Urinary bladder (tissue), 4 donors: ENCODE measurements at places on chromosomes 6 and 20. TPM values are rescaled to one million over a fixed set of nuclear protein-coding genes. Genes with fewer than 3 reads are reported as not detected.

The CST7 gene
- not detected for total RNA-seq

The MANEA gene
- total RNA-seq = 32.8 TPM

The BPI gene
- 0.32 TPM for total RNA-seq

The TGM3 gene
- total RNA-seq = not detected

The GDAP1L1 gene
- total RNA-seq = 0.90 TPM

The DAAM2 gene
- 21.1 TPM for total RNA-seq

The HCRTR2 gene
- 0.16 TPM for total RNA-seq

The OR2H1 gene
- total RNA-seq = not detected

The SUN5 gene
- total RNA-seq = not detected

The SRSF3 gene
- 152 TPM for total RNA-seq

The CRISP1 gene
- total RNA-seq = not detected

The PLG gene
- total RNA-seq = not detected

The GTF3C6 gene
- total RNA-seq = 33.2 TPM

The HLA-A gene
- total RNA-seq = 85.1 TPM

The CLPSL2 gene
- total RNA-seq = not detected

The DPPA5 gene
- not detected for total RNA-seq

The MED23 gene
- total RNA-seq = 66.9 TPM

The SMOC2 gene
- total RNA-seq = 61.1 TPM

The GGTLC1 gene
- total RNA-seq = not detected

The SNRPB2 gene
- 68.3 TPM for total RNA-seq

The BEND6 gene
- total RNA-seq = 12.8 TPM

The LHFPL5 gene
- total RNA-seq = not detected

The C20orf144 gene
- total RNA-seq = not detected

The NKAPL gene
- total RNA-seq = 0.90 TPM

The LYRM2 gene
- total RNA-seq = 20.8 TPM

The NKX2-4 gene
- total RNA-seq = not detected

The NOTCH4 gene
- 11.2 TPM for total RNA-seq

The DSP gene
- 33.9 TPM for total RNA-seq

The ULBP2 gene
- 0.26 TPM for total RNA-seq

The RAMACL gene
- 6.0 TPM for total RNA-seq

The VSX1 gene
- not detected for total RNA-seq

The SMLR1 gene
- total RNA-seq = not detected

The WFDC2 gene
- total RNA-seq = not detected

The UBE2C gene
- total RNA-seq = 15.6 TPM

The PAX1 gene
- not detected for total RNA-seq

The OPRM1 gene
- total RNA-seq = 1.2 TPM

The OPRL1 gene
- 1.1 TPM for total RNA-seq

The OR12D3 gene
- not detected for total RNA-seq

The LBP gene
- total RNA-seq = not detected

The POU5F1 gene
- total RNA-seq = 3.0 TPM

The PGC gene
- not detected for total RNA-seq

The SEL1L2 gene
- total RNA-seq = 1.9 TPM
